ENCODE measurements at places on chromosomes 7 and 10. TPM values are rescaled to one million over a fixed set of nuclear protein-coding genes. Genes with fewer than 3 reads are reported as not detected.

Gene PRSS2
- total RNA-seq = not detected

DNA sequence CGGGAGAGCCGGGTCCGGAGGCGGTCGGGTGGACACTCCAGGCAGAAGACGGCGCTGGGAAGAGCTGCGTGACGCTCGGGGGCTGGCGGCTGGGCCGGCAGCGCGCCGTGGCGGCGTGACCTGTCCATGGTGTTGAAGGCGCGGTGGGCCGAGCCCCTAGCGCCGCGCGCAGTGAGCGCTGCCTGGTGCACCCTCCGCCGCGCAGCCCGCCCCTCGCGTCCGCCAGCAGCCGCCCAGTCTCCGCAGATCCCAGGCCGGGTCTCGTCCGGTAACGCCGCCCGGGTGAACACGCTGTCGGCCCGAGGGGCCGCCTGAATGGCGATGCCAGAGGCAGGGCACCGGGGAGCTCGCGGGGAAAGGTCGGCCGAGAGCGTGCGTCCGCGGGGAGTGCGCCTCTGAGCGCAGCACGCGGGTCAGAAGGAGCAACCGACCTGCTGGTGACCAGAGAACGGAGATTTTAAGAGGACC, 657 bp upstream of the TMEM178B start:
- peak; percentile 32 for DNase-seq

Gene CYP26A1
- total RNA-seq = 0.30 TPM

DNA sequence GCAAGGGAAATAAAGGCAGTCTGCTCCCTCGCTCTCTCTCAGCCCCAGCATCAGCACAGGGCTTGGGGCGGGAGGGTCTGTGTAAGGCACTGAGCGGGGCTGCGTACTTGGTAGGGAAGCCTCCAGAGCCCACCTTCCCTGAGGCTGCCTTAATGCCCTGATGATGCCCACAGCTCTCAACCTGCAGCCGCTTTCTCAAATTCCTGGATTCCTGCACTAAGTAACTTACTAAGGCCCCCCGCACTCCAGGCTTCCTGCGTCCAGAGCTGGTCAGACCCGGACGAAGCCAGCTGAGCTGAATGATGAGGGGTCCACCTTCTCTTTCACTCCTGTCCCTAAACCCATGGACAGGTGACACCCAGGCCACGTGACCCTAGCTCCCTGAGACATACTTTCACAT, 63.3 kb downstream of the C10orf143 start:
- no peak for DNase-seq

DNA sequence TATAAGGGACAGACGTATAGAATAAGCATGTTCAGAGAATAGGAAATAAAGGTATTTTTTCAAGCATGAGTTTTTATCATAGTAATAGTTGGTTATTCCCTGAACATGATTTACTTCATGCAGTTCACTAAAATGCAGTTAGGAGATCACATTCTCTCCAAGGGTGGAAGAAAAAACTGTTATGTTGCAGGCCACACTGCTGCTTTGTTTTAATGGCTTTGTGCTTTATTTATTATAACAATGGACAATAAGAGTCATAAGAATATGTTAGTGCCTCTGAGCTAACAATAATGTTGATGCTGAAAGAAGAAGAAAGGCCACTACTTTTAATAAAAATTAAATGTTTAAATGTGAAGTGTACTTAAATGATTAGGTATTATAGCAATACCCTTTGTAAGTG, 78.5 kb upstream of the GATAD1 start:
- DNase-seq = no peak

DNA sequence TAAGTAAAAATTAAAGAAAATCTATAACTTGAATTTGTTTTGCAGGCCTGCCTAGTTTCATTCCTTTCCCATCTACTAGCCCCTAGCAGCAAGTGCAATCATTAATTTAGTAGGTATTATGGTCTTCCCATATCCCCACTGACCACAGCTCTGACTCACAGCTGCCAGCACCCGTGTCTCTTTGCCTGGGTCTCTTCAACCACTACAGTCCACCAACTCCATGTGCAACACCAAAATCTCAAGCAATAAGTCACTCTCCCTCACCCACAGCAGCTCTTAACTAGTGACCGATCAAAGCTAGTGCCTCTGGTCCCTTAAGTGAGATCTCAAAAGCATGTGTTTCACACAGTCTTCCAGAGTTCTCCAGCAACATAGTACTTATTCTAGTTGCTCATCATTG, 26.0 kb upstream of the THSD7A start:
- DNase-seq = no peak

GRCh38 chr10:93224005-93224779, 150.5 kb downstream of the CYP26A1 start:
- DNase-seq = no peak

DNA sequence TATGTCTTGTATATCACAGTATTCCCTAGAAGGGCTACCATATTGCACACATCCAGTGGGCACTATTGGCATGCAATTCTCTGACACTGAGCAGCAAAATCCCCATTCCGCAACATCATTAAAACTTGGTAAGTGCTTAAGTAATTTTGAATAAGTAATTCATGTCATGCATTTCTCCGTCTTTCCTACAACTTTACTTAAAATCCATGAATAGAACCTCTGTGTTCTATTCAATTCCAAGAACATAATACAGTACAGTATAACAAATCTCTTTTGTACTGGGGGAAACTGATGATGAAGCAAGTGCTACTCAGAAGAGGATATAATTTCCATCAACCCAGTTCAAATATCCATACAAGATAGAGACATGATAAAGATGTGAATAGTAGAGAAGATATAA, 80.9 kb upstream of the SEMA3C start:
- DNase-seq = no peak

All from MG63 (cell line).